ENCODE measurements at places on chromosomes 2 and 18. TPM values are rescaled to one million over a fixed set of nuclear protein-coding genes. Genes with fewer than 3 reads are reported as not detected.

GRCh38 chr2:158998551-158999248, 30.3 kb downstream of the TANC1 start:
- H3K36me3 ChIP-seq = no peaks in the 10 kb centered on the region
- no peaks in the 10 kb centered on the region for H3K27me3 ChIP-seq
- no peak overlapping the region for H3K27ac ChIP-seq
- no peaks in the 10 kb centered on the region for H3K4me1 ChIP-seq
- DNase-seq = no peak
- no peak overlapping the region for H3K4me3 ChIP-seq

DNA sequence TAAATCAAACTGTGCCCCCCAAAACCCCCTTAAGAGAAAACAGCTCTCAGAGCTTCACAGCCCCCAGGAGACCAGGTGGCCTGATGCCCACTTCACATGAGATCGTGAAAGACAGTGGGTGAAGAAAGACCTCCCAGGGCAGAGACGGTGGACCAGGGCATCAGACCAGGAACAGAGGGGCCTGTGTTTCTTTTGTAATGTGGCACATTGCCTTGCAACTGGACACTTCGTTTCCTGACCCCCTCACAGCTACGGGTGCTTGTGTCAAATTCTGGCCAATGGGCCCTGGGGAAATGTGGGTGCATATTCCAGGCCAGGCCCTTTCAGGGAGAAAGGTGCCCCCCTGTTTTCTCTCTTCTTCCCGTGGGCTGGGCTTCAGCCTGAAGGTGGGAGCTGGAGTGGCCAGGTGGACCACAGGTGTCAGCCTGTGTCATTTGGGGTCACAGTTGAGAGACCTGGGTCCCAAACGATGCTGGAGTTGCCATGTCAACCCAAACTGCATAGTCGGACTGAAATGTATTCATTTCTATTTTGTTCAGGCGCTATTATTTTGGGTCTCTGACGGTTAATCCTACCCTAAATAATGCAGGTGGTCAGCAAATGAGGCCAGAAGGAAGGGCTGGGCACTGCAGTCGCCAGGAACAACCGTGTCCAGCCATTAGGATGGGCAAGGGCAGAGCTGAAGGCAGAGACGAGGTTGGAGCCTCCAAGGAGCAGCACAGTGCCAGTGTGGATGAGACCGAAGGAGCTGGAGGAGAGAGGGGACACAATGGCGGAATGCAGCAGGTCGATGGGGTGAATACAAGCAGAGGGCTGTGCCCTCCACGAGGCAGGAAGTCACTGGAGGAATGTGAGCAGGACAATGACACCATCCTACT, 338.2 kb downstream of the EIPR1 start:
- no peaks in the 10 kb centered on the region for H3K36me3 ChIP-seq
- H3K27me3 ChIP-seq = no peaks in the 10 kb centered on the region
- no peaks in the 10 kb centered on the region for H3K4me1 ChIP-seq
- H3K27ac ChIP-seq = no peak overlapping the region

The CIAO1 gene
- total RNA-seq = 87.3 TPM

DNA sequence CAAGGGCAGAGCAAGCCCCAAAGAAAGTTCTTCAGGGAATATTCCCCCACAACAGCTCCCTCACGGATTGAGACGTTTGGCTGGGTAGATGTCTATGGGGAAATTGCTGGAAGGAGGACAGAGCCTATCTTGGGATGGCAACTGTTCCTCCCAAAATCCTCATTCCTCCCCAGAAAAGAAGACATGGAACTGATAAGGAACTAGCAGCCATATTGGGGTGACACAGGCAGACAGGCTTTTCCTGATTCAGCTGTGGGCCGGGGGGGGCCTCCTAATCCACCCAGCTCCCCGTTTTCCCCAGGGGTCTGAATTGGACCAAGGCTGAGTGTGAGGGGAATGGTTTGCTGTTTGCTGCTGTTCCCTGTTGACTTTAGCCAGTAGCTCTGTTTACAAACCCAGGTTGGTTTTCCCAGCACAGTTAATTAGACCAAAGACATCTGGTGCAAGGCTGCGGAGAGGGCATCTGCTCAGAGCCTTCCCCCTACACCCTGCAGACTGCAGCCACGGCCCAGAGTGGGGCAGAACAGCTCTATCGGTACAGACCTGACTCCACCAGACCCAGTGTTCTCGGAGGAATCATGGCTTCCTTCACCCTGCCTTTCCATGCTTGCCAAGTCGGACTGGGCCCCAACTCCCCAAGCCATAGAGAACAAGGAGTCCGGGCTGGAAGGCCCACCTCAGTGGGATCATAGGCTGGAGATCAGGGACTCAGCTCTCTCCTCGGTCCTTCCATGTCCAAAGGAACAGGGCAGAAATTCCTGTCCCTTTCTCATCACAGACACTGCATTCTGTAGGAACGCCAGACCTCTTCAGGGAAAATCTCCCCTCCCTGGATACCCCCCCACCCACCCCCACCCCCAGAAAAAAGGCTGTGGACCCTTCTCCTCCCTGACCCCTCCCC, 1.7 kb upstream of the PKDCC start:
- H3K27me3 ChIP-seq = peaks cover 17% of the 10 kb centered on the region
- no peak for DNase-seq
- H3K27ac ChIP-seq = no peak overlapping the region
- no peaks in the 10 kb centered on the region for H3K36me3 ChIP-seq
- no peak overlapping the region for H3K4me3 ChIP-seq
- H3K4me1 ChIP-seq = peaks cover 6% of the 10 kb centered on the region

- H3K4me3 ChIP-seq = no peak overlapping the region
- peaks cover 22% of the 10 kb centered on the region for H3K36me3 ChIP-seq
- H3K27me3 ChIP-seq = no peaks in the 10 kb centered on the region
- H3K4me1 ChIP-seq = peaks cover 44% of the 10 kb centered on the region
- no peak for DNase-seq
Measured at GRCh38 chr2:240581811-240582210, 4.7 kb upstream of the CAPN10 start.

The MPP4 gene
- not detected for total RNA-seq

GRCh38 chr2:122530814-122531213, 775.4 kb downstream of the TSN start:
- H3K36me3 ChIP-seq = no peaks in the 10 kb centered on the region
- DNase-seq = no peak
- no peak overlapping the region for H3K27ac ChIP-seq

DNA sequence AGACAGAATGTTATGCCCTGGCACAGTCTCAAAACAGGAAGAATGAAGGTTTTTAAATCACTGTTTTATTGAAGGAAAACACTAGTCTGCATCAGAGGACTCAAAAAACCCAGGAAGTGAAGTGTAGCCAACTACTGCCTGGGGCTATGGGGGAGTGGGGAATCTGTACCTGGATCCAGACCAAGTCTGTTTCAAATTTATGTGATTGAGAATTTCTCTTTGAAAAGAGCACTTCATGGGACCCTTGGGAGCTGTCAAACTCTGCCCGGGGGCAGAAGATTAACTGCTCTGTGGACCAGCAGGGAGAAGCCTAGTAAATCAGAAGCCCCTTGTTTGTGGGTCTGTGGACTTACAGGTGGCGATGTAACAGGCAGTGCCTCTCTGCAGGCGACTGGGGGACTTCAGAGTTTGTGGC, 45.3 kb upstream of the TANC1 start:
- DNase-seq = no peak
- H3K27ac ChIP-seq = no peak overlapping the region
- H3K36me3 ChIP-seq = no peaks in the 10 kb centered on the region
- no peak overlapping the region for H3K4me3 ChIP-seq
